ENCODE measurements at places on chromosomes 2 and 18.

GRCh38 chr2:157337978-157338377, 12.4 kb upstream of the ERMN start:
- DNase-seq, result no peak

DNA sequence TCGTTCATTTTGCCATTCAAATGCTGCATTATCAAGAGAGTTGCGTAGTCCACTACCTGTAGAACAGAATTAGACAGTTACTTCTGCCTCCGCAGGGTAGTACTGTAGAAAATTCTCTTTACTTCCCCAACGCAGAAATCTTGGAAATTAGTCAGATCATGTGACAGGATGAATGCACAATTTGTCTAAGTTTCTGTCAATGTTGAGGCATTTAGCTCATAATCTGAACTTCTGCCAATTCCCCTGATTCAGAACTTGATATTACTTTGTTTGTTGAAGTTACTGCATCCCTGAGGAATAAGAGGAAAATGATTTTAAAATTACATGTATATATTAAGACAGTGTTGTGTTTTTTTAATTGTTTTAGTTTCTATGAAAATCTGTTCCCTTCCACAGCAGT, 83.4 kb downstream of the TTC27 start:
- DNase-seq, result no peak

- DNase-seq, result no peak
Measured at GRCh38 chr2:30708491-30709290, 98.6 kb downstream of the CAPN13 start.

GRCh38 chr2:8520791-8521344, 161.0 kb upstream of the ID2 start:
- no peak for DNase-seq

GRCh38 chr2:159873258-159873657, 75.2 kb upstream of the CD302 start:
- no peak for DNase-seq

- no peak for DNase-seq
Measured at GRCh38 chr2:232336241-232336736, 42.3 kb upstream of the ALPP start.

DNA sequence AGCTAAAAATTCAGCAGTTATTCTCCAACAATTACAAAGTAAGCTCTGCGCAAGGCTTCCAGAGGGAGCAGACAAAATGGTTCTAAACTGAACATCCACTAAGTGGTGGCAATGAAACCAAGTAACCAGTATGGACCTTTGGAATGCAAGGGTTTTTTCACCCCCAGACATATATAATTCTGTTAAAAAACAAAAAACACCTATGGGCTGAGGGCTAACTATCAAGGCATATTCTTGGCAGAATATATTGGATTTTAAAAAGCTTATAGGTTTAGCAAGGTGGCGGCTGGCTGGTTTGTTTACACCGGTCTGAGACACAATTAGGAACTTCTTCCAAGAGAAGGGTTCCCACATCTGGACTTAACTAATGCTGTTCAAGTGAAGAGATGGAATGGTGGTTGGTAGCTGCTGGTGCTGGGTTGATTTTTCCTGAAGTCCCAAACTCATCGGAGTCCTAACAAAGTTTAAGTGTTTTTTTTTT, 2.8 kb downstream of the ZFP36L2 start:
- no peak for DNase-seq

DNA sequence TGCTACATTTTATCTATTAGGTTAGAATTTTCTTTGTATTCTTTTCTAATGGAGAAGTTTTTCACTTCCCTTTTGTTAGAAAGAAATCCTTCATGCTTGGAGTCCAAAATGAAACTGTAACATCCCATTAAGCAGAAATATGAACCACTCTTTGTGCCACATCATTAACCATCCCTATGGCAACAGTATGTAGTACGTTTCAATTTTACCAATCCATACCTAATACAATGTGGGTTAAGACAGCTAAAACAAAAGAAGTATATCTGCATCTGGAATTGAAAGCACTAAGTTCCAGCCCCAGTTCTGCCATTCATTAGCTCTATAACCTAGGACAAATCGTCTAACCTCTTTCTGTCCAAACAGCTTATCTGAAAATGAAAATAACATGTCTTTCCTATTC, 409.2 kb upstream of the SPHKAP start:
- no peak for DNase-seq

Measured in CD8-positive, alpha-beta T cell (primary cell).